ENCODE measurements at places on chromosomes 11 and 22.

DNA sequence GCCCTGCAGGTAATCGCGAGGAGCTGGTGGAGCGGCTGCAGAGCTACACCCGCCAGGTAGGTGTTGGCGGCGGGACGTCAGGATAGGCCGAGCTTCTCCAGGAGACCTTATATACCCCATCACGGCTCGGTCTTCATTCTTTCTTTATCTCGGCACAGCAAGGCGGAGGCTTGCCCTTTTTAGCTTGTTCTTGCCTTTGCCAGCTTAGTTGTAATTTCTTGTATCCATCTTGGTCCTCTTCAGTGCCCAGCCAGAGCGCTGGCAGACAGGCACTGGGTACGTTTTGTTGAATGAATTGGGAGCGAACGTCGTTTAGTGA is 459 bp downstream of the SF3B2 start:
- DNase-seq: no peak

DNA sequence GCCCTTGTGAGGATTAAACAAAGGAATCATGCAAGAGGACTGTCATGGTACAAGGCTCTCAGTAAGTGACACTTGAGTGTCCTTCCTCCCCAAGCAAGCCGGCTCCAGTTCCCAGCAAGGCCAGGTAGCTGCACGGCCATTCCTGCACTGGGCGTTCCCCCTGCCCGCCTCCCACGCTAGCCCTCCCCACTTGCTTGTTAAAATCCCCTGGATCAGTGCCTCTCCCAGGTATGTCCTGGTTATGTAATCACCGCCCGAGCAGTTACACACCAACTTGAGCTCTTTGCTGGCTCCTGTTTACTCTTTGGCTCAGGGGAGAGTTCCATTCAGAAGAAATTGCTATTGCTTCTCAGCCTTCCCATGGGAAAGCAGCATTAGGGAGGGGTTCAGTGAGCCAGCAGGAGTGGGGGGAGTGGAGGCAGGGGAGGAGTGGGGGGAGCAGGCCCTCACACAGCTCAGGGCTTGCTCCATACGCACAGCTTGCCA is 19.4 kb upstream of the MYEOV start:
- DNase-seq: no peak

DNA sequence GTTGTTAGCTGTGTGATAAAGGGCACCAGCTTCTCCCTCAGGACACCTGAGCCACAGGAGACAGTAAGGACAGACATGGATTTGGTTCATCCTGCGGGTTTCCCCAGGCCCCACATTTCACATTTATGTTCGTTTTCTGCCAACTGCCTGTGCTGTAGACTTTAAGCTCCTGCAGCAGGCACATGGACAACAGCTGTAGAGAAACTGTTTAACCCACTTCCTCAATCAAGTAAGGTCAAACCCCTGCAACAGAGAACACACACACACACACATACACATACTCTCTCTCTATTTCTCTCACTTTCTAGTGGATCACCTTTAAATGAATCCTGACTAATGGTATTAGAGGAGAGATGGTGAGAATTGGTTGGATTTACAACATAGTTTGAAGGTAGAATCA is 90.7 kb downstream of the C11orf87 start:
- no peak for DNase-seq

- no peak for DNase-seq
Observed at GRCh38 chr11:2302896-2303626, 1.2 kb downstream of the TSPAN32 start.

DNA sequence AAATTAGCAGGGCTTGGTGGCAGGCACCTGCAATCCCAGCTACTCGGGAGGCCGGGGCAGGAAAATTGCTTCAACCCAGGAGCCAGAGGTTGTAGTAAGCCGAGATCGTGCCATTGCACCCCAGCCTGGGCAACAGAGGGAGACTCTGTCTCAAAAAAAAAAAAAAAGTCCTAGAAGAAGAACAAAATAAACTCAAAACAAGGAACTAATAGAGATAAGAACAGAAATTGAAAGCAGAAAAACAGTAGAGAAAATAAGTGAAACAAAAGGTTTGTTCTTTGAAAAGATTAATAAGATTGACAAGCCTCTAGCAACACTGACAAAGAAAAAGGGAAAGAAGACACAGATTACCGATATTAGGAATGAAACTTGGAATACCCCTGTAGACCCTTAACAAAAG is 45.1 kb upstream of the CBX7 start:
- DNase-seq: no peak

DNA sequence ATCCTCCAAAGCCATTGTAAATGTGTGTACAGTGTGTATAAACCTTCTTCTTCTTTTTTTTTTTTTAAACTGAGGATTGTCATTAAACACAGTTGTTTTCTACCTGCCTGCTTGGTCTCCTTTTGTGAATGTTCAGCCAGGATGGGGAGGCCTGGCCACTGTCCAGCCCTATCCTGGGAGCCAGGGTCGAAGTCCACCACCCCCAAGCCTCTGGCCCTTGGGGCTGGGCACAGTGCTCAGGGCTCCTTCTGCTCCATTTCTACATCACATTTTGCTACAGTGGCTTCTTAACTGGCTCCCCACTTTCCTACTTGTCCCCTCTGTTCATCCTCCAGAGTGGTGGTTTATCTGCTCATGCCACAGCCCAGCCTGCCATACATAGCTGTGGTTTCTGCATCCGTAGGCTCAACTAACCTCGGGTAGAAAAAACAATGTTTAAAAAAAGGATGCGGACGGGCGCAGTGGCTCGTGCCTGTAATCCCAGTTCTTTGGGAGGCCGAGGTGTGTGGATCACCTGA is 2.5 kb upstream of the SMARCB1 start:
- DNase-seq: no peak

- DNase-seq: no peak
Observed at GRCh38 chr11:68430801-68431200, 29.8 kb upstream of the PPP6R3 start.

- DNase-seq: no peak
Observed at GRCh38 chr11:75524665-75525432, 892 bp downstream of the GDPD5 start.

- DNase-seq: no peak
Observed at GRCh38 chr22:42281284-42281683, 10.8 kb upstream of the TCF20 start.

- DNase-seq: no peak
Observed at GRCh38 chr11:35012467-35013191, 96.2 kb downstream of the PDHX start.

- DNase-seq: no peak
Observed at GRCh38 chr11:41039592-41039991, 419.9 kb downstream of the LRRC4C start.

- peak; percentile 74 for DNase-seq
Observed at GRCh38 chr22:46023558-46023981, 46.6 kb upstream of the WNT7B start.

DNA sequence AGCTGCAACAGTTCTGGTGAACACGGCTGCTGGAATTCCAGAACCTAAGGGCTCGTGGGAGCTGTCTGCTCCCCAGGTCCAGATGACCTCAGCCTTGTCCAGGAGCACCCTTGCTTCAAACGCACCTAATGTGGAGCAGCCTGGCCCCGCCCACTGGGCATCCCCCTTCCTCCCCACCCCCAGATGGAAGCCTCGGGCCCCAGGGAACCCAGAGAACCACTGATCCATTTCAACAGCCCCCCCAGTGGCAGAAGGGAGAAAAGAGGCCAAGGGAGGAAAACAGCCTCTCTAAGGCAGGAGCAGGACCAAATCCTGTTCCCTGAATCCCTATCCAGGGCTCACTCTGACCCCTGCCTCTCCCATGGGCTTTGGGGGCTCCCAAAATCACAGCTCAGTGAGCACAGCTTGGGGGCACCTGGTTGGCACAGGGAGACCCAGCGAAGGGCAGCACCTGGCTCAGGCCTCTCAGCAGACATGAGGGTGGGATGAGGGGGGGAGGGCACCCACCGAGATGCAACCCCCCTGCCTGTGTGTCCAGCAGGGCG is 1.2 kb downstream of the CYTH4 start:
- DNase-seq: no peak

DNA sequence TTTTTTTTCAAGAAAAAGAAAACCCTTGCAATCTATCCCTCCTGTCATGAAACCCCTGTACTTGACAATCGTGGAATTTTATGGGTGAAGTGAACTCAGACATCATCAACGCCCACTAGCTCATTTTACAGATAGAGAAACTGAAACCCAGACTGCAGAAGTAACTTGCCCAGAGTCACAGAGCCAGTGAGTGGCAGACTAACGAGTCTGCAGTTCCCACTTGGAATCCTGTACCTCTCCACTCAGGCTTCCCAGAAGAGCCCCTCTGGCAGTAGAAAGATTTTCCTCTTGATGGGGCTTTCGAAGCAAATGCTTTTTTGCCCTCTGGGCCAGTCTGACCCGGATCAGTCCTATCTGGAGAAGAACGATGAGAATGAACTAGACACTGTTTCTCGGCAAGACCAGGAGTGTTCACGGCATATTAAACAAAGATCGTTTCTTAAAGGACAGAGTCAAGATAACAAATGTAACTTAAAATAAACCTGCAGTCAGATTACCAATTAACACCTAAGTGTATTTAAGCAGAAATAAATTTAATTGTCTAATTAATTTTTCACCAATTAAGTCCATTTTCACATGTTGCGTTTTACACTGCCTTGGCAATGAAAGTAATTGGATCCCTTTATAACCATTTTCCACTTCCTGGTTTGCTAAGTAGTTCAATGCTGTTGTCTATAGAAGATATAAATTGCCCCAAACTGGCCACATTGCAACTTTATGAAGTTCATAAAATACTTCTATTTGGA is 61.3 kb upstream of the CREB3L1 start:
- DNase-seq: no peak

DNA sequence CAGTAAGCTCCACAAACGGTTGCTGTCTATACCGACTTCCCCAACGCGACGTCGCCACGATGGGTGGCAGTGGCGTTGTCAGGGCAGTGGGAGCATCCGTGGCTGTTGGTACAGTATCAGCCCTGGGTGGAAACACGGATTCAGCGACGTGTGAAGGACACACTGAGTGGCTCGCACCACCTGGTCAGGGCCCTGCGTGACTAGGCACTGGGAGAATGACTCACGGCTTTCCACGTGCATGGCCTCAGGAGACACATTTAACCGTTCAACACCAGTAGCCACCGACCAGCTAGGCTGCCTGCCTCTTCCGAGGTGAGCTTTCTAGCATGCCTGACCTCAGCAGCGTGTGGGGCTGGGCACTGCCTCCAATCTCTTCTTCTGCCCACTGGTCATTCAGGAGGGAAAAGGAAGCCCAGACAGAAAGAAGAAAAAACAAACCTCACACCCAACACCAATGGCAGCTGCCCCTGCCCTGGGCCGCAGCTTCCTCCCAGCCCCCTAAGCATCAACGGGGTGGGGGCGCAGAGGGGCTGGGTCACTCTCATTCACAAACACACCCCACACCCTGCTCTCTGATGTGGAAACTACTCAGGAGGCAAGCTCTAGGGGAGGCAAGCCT is 59.0 kb downstream of the MYH9 start:
- no peak for DNase-seq

- no peak for DNase-seq
Observed at GRCh38 chr22:44589831-44590230, 91.8 kb upstream of the RTL6 start.

DNA sequence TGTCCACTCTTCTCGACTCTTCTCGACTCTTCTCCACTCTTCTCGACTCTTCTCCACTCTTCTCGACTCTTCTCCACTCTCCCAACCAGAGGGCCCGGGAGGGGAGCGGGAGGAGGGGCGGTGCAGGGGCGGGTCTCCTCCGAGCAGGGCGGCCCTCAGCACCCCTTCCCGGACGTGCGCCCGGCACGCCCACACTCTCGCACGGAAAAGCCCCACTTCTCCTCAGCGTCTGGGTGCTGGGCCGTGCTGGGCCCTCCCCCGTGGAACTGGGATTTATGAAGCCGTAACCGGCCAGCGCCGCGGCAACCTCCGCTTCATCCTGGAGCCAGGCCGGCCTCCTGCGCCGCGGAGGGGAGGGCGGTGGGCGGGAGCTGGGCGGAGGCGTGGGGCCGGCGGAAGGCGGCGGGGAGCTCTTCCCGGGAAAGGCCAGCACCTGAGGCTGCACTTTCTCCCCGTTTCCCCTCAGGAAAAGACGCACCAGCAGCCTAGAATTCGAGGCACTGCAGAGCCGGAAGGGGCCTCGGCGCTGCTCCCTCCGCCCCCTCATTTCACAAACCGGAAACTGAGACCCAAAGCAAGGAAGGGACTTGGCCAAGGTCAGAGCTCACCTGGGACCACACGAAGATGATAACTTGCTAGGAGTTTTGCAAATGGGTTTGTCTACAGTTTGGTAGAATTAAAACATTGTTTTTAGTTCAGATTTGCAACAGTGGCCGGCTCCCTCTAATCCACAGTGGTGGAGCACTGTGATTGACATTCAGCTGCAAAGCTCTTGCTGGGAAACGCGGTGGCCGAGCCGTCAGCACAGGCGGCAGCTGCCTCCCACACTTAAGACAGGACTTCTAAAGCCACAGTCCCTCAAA is 31.6 kb upstream of the JAM3 start:
- DNase-seq: peak; percentile 89

- DNase-seq: no peak
Observed at GRCh38 chr11:115916608-115917007, 412.4 kb upstream of the CADM1 start.

GRCh38 chr11:8168485-8169257 is at the start of gene RIC3:
Gene RIC3 (minus strand): TSS chr11:8169025. CDS start chr11:8168989, 36 bp downstream.
- DNase-seq: no peak
